ENCODE measurements at places on chromosomes 7 and 10.

DNA sequence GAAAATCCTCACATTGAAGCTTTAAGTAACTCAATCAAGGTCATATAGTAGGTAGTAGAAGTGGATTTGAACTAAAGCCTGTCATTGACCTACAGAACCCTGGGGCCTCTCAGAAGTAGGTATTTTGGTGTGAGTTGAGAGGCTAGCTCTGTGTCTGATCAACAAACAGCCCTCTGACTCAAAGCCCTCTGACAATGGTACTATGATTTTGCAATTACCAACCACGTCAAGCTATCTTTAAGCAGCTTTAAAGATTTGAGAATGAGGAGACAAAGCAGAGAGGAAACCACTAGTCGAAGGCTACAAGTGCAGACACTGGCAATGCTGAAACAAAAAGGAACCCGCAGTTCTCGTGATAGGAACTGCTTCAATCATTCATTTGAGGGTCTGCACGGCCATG lies 19.0 kb upstream of the PDE1C start:
- DNase-seq: no peak

- DNase-seq: no peak
Observed at GRCh38 chr7:89773611-89774010, 380.7 kb upstream of the STEAP1 start.

- no peak for DNase-seq
Observed at GRCh38 chr7:71266912-71267311, 135.0 kb downstream of the GALNT17 start.

DNA sequence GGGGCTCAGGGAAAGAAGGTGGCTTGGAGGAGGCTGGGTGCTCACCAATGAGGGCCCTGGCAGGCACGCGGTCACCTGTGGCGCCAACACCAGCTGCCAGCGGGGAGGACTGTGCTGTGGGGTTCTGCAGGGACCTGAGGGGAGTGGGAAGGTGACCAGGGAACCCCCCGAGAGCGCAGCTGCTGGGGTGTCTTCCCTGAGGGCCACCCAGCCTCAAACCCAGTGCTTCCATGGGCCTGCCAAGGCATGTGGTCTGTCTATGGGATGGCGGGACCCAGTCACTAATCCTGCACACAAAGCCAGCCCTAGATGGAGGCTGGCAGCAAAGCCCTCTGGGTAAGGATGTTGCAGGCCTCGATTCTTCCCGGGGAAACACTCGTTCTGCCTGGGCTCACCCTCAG lies 117.1 kb downstream of the EBF3 start:
- no peak for DNase-seq

DNA sequence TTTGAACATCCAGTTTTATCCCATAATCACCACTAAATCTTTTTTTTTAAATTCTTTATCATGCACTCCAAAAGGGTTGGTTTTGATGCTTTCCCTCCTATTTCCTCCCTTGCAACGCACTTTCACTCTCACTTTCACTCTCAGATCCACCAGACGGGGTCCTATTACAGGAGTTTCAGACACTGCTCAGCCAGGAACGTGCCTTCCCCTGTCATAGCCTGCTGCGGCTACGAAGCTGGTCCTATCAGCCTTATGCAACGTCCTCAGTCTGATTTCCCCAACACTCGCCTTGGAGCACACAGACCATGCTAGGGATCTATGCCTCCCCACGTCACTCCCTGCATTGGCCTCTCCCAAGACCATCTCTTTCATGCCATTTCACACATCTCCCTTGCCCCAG lies 23.4 kb downstream of the ZPBP start:
- no peak for DNase-seq

DNA sequence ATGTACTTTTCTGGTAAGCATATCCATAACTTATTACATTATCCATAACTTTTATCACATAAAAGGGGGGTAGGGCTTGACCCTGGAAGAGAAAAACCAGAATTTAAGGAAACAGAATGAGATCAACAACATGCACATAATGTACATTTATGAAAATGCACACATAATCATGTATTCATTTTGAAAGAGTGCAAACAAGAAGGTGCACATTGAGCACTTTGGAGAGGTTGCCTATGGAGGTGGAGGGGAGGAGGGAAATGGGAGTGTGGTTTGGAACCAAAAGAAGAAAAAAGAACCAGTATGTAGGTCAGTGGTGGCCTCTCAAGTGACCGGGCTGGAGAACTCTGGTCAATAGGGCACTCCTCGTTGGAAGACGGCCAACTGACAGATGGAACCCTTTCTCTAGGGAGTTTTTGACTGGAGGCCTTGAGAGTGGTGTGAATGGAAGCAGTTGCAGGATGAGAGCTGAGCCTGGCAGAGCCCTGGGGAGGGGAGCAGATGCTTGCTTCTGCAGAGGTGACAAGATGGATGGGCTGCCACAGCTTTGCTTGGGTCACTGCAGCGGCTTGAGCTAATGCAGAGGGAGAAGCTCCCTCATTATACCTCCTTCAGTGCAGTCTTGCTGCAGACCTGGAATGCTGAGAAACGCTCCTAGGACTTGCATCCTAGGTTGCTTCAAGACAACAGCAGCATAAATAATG lies 192.7 kb downstream of the SEC23IP start:
- DNase-seq: no peak

DNA sequence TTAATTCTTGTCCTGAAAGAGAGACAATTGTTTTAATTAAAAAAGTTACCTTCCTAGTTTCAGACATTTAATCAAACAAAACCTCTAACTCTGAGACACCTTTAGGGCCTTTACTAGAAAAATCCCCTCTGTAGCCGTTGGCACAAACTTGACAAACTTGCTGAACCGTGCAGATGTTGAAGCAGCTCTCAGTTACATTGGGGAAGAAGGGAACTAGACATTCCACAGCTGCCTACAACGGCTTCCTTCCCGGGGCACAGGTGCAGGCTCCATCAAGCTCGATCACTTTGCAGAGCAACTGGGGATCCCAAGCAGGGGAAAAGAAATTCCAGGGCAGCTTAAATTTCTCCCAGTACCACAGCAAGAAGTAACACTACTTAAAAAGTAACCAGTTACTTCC lies 141.3 kb downstream of the SKAP2 start:
- peak; percentile 34 for DNase-seq

DNA sequence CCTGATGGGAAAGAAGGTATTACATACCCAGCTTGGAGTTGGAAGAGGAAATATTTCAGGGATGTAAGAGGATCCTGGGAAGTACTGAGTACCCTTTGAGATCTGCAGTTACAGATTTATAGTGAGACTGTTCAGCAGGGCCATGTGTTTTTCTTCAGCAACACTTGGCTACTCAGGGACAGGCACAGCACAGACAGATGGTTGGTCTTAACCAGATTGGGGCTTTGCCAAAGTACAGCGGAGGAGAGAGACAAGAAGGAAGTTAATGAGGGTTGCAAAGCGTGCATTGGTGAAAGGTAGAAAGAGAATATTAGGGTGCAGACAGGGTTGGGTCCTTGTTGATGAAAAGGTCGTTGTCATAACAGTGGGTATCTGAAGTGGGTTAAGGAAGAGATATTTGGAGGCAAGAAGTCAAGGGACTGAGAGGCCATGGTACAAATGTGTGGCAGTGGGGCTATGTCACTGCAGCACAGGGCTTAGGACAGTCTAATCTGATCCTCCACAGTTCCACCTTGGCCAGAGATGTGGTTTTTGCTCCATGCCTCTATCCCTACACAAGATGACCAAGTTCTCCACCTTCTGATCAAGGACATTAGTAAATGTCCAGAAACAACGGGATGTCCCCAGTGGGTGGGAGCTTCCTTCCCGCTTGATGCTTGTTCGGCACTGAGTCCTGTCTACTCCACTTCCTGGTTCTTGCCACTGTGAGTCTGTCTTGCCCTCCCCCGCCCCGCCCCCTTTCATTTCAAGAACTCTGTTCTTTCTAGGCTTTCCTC lies 18.9 kb upstream of the DNAJC1 start:
- DNase-seq: no peak

DNA sequence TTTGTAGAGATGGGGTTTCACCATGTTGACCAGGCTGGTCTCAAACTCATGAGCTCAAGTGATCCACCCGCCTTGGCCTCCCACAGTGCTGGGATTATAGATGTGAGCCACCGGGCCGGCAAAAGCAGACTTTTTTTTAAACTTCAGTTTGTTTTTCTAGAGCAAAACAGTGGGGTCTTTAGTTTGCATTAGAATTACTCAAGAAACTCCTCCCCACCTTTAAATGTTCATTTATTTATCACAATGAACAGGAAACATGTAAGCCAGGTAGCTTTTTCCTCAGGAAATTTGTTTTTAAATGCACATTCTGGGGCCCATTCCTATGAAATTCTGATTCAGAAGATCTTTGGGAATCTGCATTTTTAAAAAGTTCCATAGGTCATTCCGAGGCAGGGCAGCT lies 56.0 kb upstream of the JAZF1 start:
- DNase-seq: no peak

DNA sequence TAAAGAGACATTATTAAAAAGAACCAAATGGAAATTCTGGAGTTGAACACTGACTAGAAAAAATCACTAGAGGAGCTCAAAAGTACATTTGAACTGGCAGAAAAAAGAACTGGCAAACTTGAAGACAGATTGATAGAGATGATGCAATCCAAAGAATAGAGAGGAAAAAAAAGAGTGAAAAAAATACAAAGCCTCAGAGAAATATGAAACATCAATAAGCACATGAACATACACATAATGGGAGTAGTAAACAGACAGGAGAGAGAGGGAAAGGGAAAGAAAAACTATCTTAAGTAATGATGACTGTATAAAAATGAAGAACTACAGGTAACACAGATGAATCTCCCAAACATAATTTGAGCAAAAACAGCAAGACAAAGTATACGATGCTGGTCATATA lies 61.1 kb downstream of the CNOT4 start:
- DNase-seq: no peak

GRCh38 chr10:15370856-15371701 lies at the start of gene FAM171A1:
Gene FAM171A1, minus strand, starts transcription at chr10:15371289. Its CDS starts 237 bp downstream, at chr10:15371052.
- DNase-seq: peak; percentile 69

DNA sequence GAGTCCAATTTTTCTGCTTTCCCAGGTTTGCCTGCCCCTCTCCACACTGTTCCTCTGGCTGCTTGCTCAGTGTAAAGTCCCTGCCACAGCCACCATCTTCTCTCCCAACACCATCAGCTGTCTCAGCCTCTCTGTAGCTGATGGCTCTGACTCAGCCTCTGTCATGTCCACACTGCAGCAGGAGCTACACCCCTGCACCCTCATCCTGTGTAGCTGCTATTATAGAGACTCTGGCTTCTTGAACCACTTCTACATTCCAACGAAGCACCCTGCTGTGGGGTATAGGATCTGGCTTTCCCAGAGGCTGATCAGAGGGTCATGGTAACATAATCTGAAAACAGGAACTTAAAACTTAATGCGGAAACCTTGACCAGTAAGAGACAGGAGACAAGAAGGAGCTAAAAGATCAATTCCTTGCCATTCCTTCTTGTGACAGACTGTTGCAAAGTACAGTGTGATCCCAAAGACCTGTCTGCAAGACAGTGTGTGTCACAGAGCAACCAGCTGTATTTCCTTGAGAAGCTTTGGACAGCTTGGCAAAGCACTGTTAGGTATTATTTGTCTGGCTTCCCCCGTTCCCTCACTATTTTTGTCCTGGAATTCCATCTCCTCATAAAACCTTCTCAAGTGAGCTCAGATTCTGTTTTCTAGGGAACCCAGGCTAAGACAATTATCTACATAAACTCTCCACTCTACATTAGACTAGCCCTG lies 42.3 kb downstream of the NRCAM start:
- DNase-seq: no peak

GRCh38 chr7:90248706-90249105 lies 3.7 kb downstream of the CFAP69 start:
- no peak for DNase-seq

GRCh38 chr10:30553018-30553625 lies 76.4 kb downstream of the LYZL2 start:
- DNase-seq: no peak

DNA sequence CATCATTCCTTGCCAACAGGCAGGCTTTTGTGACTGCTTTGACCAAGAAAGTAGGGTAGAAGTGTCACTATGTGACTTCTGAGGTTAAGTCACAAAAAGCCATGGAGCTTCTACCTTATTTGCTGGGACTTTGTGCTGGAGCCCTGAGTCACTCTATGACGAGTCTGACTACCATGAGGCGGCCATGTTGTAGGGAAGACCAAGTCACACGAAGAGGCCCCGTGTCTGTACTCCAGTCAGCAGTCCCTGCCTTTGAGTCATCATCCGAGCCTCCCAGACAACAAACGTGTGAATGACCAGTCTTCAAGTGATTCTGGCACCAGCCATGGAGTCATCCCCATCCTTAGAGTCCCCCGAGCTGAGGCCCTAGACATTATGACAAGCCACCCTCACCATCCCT lies 3.5 kb upstream of the MYL10 start:
- no peak for DNase-seq

All from left hindlimb (tissue), 1 donor.